ENCODE measurements at places on chromosomes 4 and X. TPM values are rescaled to one million over a fixed set of nuclear protein-coding genes. Genes with fewer than 3 reads are reported as not detected.
A peak's percentile ranks its signal among the peaks of the same experiment; 100 is the strongest.

DNA sequence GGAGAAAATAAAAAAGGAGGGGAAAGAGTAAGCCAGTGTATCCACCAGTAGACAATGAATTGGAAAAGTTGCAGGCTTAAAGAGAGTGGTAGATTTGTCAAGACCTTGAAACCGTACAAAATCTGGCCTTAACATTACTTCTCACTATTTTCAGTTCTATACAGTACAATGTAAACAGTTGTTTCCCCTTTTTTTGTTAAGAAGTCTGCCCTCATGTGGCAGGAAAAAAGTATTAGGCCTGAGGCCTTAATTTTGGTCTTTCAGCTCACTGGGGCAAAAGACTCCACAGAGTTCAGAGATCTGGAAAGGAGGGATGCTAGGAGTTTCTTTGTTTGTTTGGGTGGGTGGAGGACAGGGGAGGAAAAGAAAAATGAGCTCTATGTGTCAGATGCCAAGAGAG, 92.8 kb upstream of the CCDC160 start:
- no peaks in the 10 kb centered on the region for H3K4me1 ChIP-seq
- no peak overlapping the region for H3K27ac ChIP-seq
- no peaks in the 10 kb centered on the region for H3K27me3 ChIP-seq
- DNase-seq = no peak
- no peak overlapping the region for H3K4me3 ChIP-seq

- H3K27me3 ChIP-seq = no peaks in the 10 kb centered on the region
- DNase-seq = peak; percentile 16
- H3K4me3 ChIP-seq = peak overlapping the region; percentile 77
- H3K4me1 ChIP-seq = peaks cover 36% of the 10 kb centered on the region
- peaks cover 9% of the 10 kb centered on the region for H3K36me3 ChIP-seq
Observed at GRCh38 chrX:71366674-71367256, 608 bp downstream of the TAF1 start.

- H3K27ac ChIP-seq = no peak overlapping the region
- no peak for DNase-seq
- no peak overlapping the region for H3K4me3 ChIP-seq
- no peaks in the 10 kb centered on the region for H3K4me1 ChIP-seq
- H3K27me3 ChIP-seq = peaks cover 16% of the 10 kb centered on the region
Observed at GRCh38 chr4:122633211-122633610, 12.3 kb upstream of the IL21 start.

- DNase-seq = no peak
- H3K27ac ChIP-seq = no peak overlapping the region
- H3K4me1 ChIP-seq = peaks cover 3% of the 10 kb centered on the region
- no peaks in the 10 kb centered on the region for H3K27me3 ChIP-seq
Observed at GRCh38 chr4:151666501-151666900, 94.3 kb downstream of the GATB start.

DNA sequence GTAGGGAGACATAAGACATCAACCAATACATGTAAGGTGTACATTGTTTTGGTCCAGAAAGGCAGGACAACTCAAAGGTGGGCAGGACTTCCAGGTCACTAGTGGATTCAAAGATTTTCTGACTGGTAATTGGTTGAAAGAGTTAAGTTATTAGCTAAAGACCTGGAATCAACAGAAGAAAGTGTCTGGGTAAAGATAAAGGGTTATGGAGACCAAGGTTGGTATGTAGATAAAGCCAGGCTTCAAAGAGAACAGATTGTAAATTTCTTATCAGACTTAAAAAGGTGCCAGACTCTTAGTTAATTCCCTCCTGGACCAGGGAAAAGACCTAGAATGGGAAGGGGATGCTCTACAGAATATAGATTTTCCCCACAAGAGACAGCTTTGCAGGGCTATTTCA, 28.3 kb upstream of the GAB1 start:
- no peaks in the 10 kb centered on the region for H3K4me1 ChIP-seq
- H3K27me3 ChIP-seq = no peaks in the 10 kb centered on the region
- DNase-seq = no peak
- H3K4me3 ChIP-seq = no peak overlapping the region
- H3K36me3 ChIP-seq = no peaks in the 10 kb centered on the region

DNA sequence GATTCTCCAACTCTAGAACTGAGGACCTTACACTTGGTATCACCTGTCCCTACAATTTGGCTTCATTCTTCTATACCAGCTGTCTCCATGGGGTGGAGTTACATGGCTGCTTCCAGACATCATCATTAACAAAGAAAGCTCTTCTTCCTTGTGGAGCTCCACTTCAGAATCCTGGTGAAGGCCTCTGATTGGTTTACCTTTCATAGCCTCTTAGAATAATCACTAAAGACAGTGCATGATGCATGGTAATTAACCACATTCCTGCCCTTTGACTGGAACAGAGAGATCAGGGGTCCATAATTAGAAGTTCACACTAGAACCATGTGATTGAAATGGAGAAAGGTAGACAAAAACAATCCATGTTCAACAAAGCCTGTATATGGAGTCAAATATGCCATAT, 112.6 kb upstream of the ZNF827 start:
- H3K27ac ChIP-seq = no peak overlapping the region
- no peak overlapping the region for H3K4me3 ChIP-seq
- H3K36me3 ChIP-seq = no peaks in the 10 kb centered on the region

DNA sequence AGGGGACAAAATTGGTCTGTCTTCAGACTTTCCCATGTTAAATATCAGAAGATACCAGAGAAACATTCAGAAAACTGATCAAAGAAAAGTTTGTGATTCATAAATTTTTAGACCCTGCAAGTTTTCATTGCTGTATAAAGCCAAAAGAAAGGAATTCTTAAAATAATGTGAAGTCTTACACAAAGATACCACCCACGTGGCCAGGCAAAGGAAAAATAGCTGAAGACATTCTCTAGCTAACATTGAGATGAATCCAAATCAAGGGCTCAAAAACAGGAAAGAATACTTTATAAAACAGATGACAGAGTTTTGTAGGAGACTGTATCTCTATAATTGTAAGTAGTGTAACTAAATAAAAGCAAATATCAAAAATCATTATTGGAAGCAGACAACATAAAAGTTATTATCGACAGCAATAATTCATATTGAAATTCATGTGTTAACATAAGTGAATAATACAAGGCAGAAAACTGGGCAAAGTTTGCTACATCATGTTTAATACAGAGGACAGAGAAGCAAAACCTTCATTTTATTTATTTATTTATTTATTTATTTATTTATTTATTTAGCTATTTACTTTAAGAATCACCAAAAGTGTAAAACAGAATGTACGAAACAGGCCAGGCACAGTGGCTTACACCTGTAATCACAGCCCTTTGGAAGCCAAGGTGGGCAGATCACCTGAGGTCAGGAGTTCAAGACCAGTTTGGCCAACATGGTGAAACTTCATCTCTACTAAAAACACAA, 204.6 kb upstream of the SLIT2 start:
- H3K4me1 ChIP-seq = no peaks in the 10 kb centered on the region
- no peak for DNase-seq
- no peak overlapping the region for H3K4me3 ChIP-seq
- no peaks in the 10 kb centered on the region for H3K36me3 ChIP-seq
- no peak overlapping the region for H3K27ac ChIP-seq
- H3K27me3 ChIP-seq = no peaks in the 10 kb centered on the region

DNA sequence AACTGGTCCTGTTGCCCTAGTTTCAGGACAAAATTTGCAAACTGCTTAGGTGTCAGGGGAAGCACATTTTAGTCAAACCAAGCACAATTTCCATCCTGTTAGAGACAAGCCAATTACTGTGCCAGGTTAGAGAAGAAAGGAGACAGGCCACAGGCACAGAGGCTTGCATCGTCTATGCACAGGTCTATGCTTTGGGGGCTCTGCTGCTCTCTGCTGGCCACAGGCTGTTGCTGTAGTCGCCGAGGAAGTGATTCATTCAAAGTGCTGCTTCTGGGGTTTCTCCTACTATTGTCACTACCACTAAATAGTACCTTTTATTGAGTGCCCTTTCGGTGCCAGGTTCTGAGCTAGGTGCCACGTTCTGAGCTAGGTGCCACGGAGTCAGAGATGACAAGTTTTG, 45.5 kb downstream of the VGLL1 start:
- DNase-seq = peak; percentile 28
- H3K4me1 ChIP-seq = peaks cover 8% of the 10 kb centered on the region
- no peaks in the 10 kb centered on the region for H3K36me3 ChIP-seq
- no peak overlapping the region for H3K4me3 ChIP-seq
- H3K27me3 ChIP-seq = no peaks in the 10 kb centered on the region
- no peak overlapping the region for H3K27ac ChIP-seq

GRCh38 chrX:150621652-150622051, 53.2 kb downstream of the MTM1 start:
- no peaks in the 10 kb centered on the region for H3K4me1 ChIP-seq
- H3K4me3 ChIP-seq = no peak overlapping the region
- H3K27ac ChIP-seq = no peak overlapping the region
- H3K36me3 ChIP-seq = peaks cover 18% of the 10 kb centered on the region
- DNase-seq = no peak

GRCh38 chrX:13014111-13015096, 30.0 kb downstream of the FAM9C start:
- peak overlapping the region; percentile 64 for H3K27ac ChIP-seq
- no peak overlapping the region for H3K4me3 ChIP-seq
- H3K4me1 ChIP-seq = no peaks in the 10 kb centered on the region
- H3K27me3 ChIP-seq = no peaks in the 10 kb centered on the region
- H3K36me3 ChIP-seq = no peaks in the 10 kb centered on the region
- DNase-seq = no peak

- no peak overlapping the region for H3K27ac ChIP-seq
- no peak overlapping the region for H3K4me3 ChIP-seq
- no peak for DNase-seq
Observed at GRCh38 chrX:20128670-20129069, 12.0 kb upstream of the MAP7D2 start.

DNA sequence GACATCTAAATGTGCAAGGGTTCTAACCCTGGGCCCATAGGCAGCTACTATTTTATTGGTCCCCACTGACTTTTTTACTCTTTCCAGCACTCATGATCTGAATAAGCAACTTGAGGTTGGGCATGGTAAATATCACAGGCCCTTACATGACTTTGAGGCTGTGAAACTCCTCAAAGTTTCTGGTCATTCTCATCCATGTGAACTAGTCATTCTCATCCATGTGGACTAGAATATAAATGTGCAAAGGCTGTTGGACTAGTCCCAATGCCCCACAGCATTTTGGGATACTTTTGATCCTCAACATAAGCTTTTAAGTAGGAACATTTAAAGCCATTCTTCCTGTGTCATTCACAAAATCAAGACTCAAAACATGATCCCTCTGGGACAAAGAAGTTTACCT, 290.7 kb upstream of the PPARGC1A start:
- no peaks in the 10 kb centered on the region for H3K27me3 ChIP-seq
- no peaks in the 10 kb centered on the region for H3K36me3 ChIP-seq
- no peak overlapping the region for H3K27ac ChIP-seq
- no peaks in the 10 kb centered on the region for H3K4me1 ChIP-seq
- no peak overlapping the region for H3K4me3 ChIP-seq
- DNase-seq = no peak

DNA sequence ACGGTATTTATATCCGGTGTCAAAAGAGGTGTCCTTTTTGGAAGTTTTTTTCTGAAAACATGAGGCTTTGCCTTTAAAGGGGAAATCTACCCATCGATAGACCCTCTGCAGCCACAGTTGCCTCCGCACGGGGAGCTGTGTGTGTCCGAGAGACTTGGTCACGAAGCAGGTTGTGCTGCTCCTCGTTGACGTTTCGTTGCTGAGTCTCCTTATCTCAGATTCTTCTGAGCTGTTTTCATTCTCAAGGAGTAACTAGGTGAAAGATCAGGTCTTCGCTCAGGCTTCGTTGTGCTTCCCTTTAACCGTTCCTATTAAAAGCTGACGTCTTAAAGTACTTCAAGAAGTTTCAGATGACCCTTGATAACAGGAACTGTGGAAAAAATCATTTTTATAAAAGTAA, 23.8 kb downstream of the TRMT44 start:
- DNase-seq = no peak
- H3K4me3 ChIP-seq = no peak overlapping the region
- no peaks in the 10 kb centered on the region for H3K27me3 ChIP-seq
- H3K36me3 ChIP-seq = peaks cover 92% of the 10 kb centered on the region
- H3K27ac ChIP-seq = no peak overlapping the region
- H3K4me1 ChIP-seq = no peaks in the 10 kb centered on the region

DNA sequence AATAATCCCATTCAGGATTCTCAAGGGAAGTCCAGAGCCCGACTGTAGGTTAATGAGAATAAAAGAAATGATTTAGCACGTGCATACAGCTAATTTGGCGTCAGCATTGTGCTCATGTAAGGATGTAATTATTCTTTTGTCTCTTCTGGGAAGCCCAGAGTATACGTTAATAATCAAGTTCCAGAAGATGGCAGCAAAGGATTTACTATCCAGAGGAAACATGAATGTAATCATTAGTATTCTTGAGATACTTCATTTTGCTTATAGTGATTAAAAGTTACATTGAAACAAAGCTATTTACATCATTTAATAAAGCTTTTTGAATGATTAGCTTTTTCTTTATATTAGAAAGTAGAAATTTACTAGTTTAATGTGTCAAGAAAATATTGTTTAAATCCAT, 27.1 kb upstream of the MAP9 start:
- no peaks in the 10 kb centered on the region for H3K36me3 ChIP-seq
- H3K4me1 ChIP-seq = no peaks in the 10 kb centered on the region
- no peak overlapping the region for H3K27ac ChIP-seq
- H3K4me3 ChIP-seq = no peak overlapping the region
- H3K27me3 ChIP-seq = no peaks in the 10 kb centered on the region
- no peak for DNase-seq

DNA sequence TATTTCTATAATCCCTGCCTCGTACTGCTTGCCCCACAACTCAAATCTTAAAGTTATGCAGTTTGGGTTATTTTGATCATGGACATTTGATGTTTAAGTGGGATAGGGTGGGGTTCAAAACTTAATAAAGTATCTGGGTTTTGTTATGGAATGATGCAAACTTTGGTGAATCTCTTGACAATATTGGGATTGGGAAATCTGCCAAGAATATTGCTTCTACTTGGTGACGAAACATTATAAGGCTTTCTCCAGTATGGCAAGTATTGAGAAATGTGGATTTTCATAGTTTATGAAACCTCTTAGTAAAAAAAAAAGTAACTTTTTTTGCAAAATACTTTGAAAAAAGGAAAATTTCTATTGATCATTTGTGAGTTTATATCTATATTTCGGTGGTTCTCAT, 130.8 kb upstream of the SFRP2 start:
- no peak overlapping the region for H3K27ac ChIP-seq
- DNase-seq = no peak
- no peaks in the 10 kb centered on the region for H3K4me1 ChIP-seq
- H3K27me3 ChIP-seq = peaks cover 5% of the 10 kb centered on the region
- H3K36me3 ChIP-seq = no peaks in the 10 kb centered on the region

GRCh38 chr4:19774690-19775256, 476.9 kb upstream of the SLIT2 start:
- DNase-seq = no peak
- H3K27ac ChIP-seq = no peak overlapping the region
- no peak overlapping the region for H3K4me3 ChIP-seq
- no peaks in the 10 kb centered on the region for H3K27me3 ChIP-seq
- H3K4me1 ChIP-seq = no peaks in the 10 kb centered on the region

Gene HSFX3
- 0.25 TPM for total RNA-seq

Gene OR13H1
- not detected for total RNA-seq

Gene CDKL2
- 0.11 TPM for total RNA-seq
